ENCODE measurements at places on chromosomes 2 and 18.

DNA sequence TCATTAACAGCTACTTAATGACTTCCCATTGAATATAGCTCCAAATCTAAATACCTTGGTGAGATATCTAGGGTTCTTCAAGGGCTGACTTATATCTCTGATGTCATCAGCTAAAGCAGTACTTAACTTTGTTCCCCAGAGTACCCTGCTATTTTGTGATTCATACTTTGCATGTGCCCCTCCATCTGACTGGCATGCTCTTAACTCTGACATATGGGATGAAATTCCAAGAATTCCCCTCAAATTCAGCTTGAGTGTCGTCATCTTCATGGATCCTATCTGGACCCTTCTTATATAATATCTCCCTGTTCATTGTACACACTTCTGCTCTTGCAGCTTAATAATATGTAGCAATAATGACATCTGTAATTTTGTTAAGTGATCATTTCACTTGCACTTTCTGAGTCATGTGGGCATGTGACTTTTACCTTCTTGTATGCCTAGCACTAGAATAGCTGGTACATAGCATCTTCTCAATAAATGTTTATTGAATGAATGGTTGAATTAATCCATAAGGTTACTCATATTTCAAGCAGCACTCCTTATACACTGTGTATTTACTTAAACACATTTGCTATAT is 172.9 kb downstream of the WDR7 start:
- DNase-seq = no peak

DNA sequence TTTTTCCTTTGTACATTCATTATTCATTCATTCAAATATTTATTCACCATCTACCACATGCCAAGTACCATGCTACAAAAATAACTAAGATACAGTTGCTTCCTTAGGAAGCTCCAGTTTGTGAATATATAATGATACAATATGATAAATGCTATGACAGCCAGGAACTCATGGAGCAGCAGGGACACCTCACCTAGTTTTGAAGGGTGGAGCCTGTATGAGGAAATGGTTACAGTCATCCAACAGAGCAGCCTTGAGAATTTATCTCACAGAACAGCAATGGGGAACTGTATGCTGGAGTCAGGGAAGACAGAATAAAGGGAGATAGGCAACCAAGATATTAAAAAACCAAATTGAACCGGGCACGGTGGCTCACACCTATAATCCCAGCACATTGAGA is 124.0 kb downstream of the OSBPL1A start:
- no peak for DNase-seq

GRCh38 chr2:32482471-32482870 is 125.6 kb downstream of the BIRC6 start:
- no peak for DNase-seq

DNA sequence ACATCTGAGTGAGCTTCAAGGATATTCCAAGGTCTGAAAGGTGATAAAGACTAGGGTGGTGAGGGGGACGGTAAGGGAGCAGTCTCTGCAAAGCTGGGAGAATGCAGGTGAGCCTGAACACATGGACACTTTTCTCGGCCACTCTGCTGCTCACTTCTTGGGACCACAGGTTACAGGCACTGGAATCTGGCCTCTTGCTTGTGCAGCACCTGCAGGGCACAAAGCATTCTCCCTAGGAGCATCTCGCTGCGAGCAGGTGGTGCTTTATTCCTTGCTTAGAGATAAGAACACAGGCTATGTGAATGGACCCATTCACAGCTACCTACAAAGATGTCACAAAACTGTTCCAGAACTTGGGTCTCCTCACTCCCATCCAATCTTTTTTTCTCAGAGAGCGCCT is 153.2 kb downstream of the DDX1 start:
- DNase-seq = no peak

DNA sequence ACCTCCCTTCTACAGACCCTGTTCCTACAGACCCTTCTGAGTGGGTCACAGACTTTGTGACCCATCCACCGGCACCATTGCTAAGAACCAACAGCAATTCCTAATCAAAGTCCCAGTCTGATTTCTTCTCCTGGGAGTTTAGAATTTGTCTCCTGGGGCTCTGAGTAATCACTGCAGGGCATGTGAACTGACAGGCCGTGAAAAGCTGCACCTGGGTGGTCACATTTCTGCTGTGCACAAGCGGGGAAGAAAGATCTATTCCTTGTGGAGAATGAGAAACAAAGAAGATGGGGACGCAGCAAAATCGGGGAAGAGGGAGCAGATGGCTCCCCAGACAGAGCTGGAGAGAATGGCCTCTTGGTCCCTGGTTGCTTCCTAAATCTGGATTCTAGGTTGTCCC is 151.0 kb downstream of the ARL4C start:
- no peak for DNase-seq

- DNase-seq = no peak
These were observed 131.5 kb downstream of the ATP9B start for GRCh38 chr18:79200546-79201268.

DNA sequence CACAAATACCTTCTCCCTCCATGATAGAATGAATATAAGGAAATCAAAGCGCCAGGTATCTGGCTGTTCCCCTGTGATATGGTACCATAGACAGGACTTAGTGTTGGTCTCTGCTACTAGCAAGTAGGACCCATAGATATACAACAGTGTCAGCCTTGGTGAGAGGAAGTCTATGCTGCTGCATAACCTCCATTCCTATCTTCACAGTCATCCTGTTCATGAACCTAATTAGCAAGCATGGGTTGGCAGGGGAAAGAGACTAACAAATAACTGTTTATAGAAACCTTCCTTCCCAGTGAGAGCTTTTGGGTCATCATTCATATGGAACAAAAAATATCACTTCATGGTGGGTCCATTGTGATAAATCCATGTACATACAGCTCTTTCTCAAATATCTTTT is 188.9 kb upstream of the FAM98A start:
- DNase-seq = no peak

GRCh38 chr2:38465789-38466127 is 88.7 kb upstream of the ATL2 start:
- DNase-seq = no peak

Data from stimulated activated naive CD8-positive, alpha-beta T cell treated with anti-CD3 and anti-CD28 coated beads, Interleukin-15, amount 100 ng/mL, for 72 hours (primary cell).